ENCODE measurements at places on chromosomes 13 and 19.

- DNase-seq, result no peak
These were observed 171.1 kb downstream of the KCTD12 start for GRCh38 chr13:76715075-76715474.

DNA sequence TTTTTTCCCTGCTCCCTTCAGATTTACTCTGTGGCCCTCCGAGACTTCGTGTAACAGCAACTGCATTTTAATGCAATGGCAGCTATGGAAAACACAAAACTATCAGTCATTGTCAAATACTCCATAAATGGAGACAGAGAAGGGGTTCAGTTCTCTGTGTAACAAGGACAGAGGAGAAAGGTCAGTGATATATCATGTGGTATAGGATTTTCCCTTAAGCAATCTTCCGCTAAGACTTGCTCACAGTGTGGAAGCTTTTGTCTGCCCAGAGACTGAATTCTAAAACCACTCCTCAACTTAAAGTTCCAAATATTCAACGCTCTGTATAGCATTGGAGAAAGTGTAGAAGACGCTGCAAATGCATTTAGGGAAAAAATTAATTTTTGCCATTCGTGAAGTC, 111.3 kb upstream of the EDNRB start:
- DNase-seq, result no peak

GRCh38 chr13:27622102-27622820, 569 bp downstream of the POLR1D start:
- no peak for DNase-seq

DNA sequence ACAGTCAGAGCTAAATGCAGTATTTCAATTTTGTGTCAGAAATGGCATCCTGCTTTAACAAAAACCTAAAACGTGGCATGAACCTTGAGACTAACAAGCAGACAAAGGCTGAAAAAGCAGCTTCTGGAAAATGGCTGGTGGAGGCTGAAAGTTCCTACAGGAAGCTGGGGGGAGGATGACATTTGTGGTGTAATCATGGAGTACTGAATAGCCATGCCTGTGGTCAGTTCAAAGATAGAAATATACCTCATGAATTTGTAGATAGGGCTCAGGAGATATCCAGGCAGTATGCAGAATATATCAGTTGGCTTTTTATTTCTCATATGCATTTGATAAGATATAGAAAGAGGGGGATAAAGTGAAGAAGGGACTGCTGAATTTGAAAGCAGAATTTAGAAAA, 181.7 kb downstream of the UQCRFS1 start:
- no peak for DNase-seq

DNA sequence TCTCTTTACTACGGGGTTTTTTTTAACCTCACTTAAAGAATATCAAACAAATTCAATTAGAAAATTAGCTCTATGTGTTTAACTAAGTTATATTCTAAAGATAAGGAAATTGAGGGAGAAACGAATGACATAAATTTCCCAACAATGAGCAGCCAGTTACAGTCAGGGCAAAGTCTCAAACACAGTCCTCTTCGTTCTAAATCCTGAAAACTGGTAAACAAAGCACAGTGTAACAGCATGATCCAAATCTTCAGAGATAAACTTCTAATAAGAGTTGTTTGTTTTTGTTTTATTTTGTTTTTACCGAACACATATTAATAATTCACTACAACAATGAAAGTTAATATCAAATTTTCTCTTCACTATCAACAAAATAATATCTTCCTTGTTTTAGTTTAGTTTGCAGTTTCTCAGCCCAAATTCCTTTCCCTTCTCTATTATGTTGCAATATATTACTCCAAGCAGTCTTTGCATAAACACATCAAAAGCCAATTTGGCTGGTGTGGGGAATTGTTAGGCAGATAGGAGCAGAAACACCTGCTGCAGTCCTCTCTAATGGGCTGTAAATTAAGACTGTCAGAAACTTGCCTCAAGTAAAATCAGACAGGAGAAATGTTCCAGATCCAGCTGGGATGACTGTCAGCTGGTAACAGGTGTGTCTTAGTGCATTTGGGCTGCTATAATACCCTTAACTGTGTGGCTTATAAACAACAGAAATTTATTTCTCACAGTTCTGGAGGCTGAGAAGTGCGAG, 106.5 kb upstream of the SGCG start:
- DNase-seq, result no peak

- DNase-seq, result no peak
These were observed 19.9 kb upstream of the RFC3 start for GRCh38 chr13:33798023-33798422.

DNA sequence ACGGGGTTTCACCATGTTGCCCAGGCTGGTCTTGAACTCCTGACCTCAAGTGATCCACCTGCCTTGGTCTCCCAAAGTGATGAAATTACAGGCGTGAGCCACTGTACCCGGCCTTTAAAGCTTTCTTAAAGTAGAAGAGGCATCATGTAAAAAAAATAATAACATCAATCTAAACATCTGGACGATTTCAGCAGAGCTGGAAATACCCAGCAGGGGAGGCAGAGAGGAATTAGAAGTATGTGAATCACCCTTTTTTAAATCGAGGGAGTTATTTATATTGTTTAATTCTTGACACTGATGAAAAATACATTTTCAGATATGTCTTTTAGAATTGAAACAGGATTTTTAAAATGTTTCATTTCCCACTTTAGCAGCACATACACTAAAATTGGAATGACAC, 37.4 kb upstream of the MTIF3 start:
- no peak for DNase-seq

- DNase-seq, result no peak
These were observed 15.9 kb upstream of the CELF5 start for GRCh38 chr19:3208317-3209207.

GRCh38 chr19:51392701-51393100, 2.3 kb upstream of the C19orf84 start:
- no peak for DNase-seq

GRCh38 chr13:79413521-79413920, 7.5 kb upstream of the RBM26 start:
- DNase-seq, result no peak

DNA sequence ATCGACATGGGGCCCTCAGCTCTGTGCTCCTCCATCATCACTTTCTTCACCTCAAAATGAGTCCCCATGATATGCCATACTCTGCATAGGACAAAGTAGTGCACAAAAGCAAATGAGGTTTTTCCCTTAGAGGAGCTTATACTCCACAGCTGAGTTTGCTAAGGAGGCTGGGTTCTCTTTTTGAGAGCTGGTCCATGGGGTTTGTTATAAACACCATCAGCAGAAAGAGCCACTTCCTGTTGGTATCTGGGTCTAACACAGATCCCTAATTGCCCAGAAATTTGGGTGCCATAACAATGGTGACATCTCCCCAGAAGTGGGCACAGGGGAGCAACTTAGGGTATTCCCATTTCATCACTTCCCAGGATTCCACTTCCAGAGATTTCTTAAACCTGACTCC, 395.7 kb downstream of the FOXO1 start:
- no peak for DNase-seq

- no peak for DNase-seq
These were observed 226.4 kb downstream of the PCDH17 start for GRCh38 chr13:57857945-57858344.

- DNase-seq, result no peak
These were observed 441 bp downstream of the INAFM1 start for GRCh38 chr19:47274891-47275761.

GRCh38 chr13:103104340-103104739, 38.1 kb upstream of the SLC10A2 start:
- DNase-seq, result no peak

DNA sequence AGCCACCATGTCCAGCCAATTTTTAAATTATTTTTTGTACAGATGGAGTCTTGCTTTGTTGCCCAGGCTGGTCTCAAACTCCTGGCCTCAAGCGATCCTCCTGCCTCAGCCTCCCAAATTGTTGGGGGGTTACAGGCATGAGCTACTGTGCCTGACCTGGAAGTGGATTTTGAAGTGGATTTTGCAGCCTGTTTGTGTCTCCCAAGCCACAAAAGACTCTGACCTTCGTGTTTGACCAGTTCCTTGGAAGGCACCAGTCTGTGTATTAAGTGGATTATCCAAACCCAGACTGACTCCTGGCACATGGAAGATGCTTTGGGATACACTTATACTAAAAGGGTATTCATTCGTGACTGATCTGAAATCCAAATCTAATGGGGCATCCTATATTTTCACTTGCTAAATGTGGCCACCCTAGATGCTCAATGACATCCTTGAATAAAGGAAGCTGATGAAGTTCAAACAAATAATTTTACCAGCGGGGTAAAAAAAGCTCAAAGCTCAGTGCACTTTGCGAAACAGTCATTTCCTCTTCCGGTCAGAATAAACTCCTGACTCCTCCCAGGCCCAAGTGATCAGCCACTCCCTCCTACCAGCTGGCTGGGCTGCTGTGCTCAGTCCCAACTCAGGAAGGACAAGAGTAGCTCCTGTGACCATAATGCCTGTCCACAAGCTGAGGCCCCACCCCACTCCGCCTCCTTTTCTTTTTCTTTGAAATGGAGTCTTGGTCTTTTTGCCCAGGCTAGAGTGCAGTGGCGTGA, 32.6 kb upstream of the GATAD2A start:
- peak; percentile 46 for DNase-seq

DNA sequence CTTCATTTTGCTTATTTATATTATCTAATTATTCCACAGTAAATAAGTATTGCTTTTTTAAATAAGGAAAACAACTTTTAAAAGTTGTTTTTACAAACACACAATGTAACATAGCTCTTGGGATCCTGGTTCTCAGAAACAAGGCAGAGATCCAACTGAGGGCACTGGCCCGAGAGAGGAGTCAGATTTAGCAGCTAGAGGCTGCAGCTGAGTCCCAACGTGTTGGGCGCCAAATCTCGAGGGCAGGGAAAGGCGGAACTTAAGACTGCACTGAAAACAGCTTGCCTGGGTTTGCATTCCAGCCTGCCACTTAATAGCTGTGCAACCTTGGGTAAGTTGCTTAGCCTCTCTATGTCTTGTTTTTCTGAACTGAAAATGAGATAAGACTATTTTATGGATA, 16.4 kb upstream of the WASF3 start:
- no peak for DNase-seq

GRCh38 chr13:112748947-112749735, 59.3 kb downstream of the ATP11A start:
- no peak for DNase-seq

DNA sequence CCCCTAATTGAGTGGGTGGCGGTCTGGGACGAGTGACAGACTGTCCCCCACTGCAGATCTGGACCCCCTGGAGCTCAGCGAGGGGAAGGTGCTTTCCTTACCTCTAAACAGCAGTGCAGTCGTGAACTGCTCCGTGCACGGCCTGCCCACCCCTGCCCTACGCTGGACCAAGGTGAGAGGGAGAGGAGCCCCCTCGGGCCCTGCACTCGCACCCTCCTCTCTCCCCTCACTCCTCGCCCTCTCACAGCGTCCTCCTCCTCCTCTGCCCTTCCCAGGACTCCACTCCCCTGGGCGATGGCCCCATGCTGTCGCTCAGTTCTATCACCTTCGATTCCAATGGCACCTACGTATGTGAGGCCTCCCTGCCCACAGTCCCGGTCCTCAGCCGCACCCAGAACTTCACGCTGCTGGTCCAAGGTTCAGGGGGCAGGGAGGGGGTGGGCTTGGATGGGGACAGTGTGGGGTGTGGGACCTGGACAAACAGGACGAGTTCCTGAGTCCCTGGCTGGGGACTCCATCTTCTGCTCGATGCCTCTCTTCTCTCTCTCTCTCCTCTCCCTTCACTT, 9.6 kb downstream of the BCAM start:
- no peak for DNase-seq

- DNase-seq, result no peak
These were observed 3.2 kb upstream of the IFNL4 start for GRCh38 chr19:39251846-39252245.

GRCh38 chr13:51357928-51358595, 18.6 kb downstream of the SERPINE3 start:
- DNase-seq, result no peak

GRCh38 chr19:50513746-50514345, at the start of gene ASPDH:
Gene ASPDH, minus strand, starts transcription at chr19:50513913. Its CDS starts 90 bp downstream, at chr19:50513823.
- DNase-seq, result no peak

DNA sequence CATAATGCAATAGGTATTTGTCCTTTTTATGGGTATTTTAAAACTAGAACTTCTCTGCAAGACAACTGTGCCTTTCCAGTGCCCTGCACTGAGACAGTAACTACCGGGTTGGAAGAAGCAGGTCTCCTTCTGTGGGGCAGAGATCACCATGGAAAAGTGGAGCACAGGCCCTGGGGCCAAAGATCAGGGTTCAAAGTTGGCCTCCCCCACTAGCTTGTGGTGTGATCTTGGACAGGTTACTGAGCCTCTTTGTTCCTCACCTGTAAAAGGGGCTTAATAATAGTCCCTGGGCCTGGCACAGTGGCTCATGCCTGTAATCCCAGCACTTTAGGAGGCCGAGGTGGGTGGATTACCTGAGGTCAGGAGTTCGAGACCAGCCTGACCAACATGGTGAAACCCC, 68.3 kb downstream of the CEBPG start:
- no peak for DNase-seq

GRCh38 chr19:39156326-39157230, 31.0 kb downstream of the PAK4 start:
- DNase-seq, result peak; percentile 15

DNA sequence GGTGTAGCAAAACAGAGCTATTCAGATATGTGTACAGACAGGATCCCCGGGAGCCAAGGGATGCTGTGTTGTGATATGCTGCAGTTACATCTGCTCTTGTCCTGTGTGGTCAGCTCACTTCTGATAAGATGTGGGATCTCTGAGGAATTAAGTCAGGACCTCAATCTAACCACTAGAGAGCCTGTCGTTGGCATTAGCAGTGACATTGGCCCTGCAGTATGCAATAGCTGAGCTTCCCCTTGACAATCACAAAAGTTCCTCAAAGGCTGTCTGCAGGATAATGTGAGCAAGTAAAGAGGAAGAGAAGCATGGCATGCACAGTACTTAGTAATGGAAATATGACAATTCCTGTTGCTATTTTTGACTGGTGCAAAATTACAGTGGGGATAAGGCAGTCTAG, 203.4 kb upstream of the MIR17HG start:
- DNase-seq, result no peak

DNA sequence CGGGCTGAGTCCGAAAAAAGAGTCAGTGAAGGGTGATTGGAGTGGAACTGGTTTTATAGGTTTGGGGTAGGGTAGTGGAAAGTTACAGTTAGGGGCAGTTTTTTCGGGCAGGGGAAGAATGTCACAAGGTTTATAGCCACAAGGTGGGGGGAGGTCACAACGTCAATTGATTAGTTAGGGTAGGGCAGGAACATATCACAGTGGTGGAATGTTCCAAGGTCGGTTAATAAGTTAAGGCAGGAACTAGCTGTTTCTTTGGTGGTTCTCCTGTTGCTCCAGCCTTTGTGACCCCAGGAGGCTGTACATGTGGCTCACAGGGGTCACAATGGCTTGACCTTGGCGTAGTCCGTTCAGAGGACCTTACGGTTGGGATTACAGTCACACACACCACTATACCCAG, 20.3 kb downstream of the RDH8 start:
- DNase-seq, result no peak

Measured in stimulated activated CD4-positive, alpha-beta T cell treated with anti-CD3 and anti-CD28 coated beads, Interleukin-15, amount 100 ng/mL, for 24 hours (primary cell).